Kidney epithelial cell (primary cell): ENCODE measurements at places on chromosomes 7 and 10. TPM values are rescaled to one million over a fixed set of nuclear protein-coding genes. Genes with fewer than 3 reads are reported as not detected.
A peak's percentile ranks its signal among the peaks of the same experiment; 100 is the strongest.

DNA sequence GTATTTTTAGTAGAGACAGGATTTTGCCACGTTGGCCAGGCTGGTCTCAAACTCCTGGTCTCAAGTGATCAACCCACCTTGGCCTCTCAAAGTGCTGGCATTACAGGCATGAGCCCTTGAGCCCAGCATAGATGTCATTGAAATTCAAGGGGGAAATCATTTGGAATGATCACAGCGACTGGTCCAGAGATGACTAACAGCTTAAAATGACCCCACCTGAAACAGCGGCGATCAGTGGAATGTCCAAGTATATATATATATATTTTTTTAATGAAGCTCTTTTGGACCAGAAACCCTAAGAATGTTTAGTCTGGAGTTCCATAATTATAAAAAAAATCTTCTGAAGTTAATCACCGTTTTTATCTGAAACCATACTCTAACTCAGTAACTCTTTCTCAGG is 12.5 kb upstream of the AKR1E2 start:
- no peak for DNase-seq

GRCh38 chr7:44103923-44104859 is at the start of gene AEBP1:
Gene AEBP1, plus strand, starts transcription at chr7:44104345. Its CDS starts 321 bp downstream, at chr7:44104666.
- no peak for DNase-seq

DNA sequence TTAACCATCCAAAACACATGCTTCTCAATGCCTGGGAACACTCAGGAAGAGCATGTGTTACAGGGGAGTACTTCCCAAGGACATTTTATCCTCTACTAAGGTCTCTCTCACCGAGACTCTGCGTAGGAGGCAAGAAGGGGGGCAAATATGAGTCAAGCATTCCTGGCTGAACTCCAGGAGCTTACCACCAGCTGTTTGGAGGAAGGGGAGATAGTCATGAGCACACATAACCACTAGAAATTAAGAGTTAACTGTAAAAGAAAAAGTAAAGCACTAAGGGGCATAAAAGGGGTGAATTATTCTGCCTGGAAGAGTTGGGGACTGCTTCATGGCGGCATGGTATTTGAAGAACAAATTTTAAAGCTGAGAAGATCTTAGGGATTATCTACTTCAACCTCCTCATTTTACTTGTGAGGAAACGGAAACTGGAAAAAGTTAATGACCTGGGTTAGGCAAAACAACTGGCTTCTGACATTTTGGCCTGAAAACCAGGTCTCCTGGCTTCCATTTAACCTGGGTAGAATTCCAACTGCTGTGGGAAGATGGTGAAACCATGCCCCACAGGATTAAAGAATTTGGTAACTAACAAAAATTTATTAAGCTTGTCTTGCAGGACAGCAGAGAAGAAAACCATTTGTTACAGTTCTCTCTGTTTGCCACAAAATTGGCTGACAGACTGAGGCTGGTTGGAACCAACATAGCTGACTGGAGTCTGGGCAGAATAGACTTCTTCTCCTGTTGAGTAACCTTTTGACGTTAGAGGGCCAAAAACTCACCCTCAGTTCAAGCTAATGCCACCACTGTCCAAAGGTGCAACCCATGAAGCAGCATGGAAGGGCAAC is 85.5 kb downstream of the SLC25A13 start:
- peak; percentile 79 for DNase-seq

INSYN2A gene
- under 0.01 and 0.04 TPM in 2 replicates for total RNA-seq

PRKG1 gene
- total RNA-seq = 1.3 and 2.6 TPM in 2 replicates
